NCI-H2171 treated with DMSO at 0.1 percent for 48 hours (cell line): ENCODE measurements at places on chromosomes 16 and 17.

GRCh38 chr17:57178839-57179238, 77.5 kb upstream of the MSI2 start:
- DNase-seq: no peak

- no peak for DNase-seq
Observed at GRCh38 chr17:37717627-37718323, 27.1 kb downstream of the HNF1B start.

- DNase-seq: no peak
Observed at GRCh38 chr17:55236316-55236715, 28.4 kb upstream of the HLF start.

DNA sequence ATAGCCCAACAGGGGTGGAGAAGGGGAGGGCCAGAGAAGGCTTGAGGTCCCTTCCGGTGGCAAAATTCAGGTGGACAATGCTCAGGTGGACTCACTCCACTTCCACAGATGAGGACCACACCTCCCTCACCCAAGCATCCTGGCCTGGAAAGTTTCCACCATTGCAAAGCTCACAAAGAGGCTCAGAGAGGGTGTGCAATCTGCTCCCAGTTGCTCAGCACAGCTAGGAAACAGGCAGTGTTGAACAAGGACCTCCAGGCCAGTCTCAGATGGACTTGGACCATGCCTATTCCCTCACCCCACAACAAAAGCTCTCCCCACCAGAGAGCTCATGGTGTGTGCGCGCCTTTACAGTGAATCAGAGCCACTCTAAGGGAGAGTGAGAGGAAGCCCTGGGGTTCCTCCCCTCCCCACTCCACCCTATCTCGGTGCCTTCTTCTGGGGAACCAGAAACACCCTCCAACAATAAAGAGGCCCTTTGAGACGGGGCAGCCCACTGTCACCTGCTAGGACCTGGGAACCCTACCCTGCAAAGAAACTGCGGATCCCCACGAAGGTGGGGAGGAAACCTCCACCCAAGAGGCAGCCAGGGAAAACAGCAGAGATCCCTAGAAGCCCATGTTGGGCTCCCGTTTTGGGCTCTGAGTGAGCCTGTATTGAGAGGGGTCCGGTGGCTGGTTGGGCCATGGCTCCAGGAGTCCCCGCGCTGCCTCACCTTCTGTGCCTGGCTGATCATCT, 1.6 kb downstream of the FAM83G start:
- no peak for DNase-seq

- DNase-seq: no peak
Observed at GRCh38 chr16:81347425-81347824, 32.7 kb downstream of the GAN start.

DNA sequence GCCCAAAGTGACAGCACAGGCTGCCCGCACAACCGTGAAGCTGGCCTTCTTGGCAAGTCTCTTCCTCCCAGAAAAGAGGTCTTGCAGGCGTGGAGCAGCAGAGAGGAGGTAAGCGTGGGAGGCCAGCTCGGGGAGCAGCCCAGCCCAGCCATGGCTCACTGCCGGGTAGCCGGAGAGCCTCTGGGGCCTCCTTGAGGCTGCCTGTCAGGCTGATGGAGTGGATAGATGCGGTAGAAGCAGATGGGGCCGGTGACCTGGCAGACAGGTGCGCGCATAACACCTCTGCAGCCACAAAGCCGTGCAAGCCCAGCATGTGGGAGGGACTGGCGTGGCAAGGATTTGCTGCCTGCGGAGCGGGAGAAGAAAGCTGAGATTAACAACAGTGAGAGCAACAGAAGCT, 17.1 kb upstream of the DOK4 start:
- peak; percentile 91 for DNase-seq

DNA sequence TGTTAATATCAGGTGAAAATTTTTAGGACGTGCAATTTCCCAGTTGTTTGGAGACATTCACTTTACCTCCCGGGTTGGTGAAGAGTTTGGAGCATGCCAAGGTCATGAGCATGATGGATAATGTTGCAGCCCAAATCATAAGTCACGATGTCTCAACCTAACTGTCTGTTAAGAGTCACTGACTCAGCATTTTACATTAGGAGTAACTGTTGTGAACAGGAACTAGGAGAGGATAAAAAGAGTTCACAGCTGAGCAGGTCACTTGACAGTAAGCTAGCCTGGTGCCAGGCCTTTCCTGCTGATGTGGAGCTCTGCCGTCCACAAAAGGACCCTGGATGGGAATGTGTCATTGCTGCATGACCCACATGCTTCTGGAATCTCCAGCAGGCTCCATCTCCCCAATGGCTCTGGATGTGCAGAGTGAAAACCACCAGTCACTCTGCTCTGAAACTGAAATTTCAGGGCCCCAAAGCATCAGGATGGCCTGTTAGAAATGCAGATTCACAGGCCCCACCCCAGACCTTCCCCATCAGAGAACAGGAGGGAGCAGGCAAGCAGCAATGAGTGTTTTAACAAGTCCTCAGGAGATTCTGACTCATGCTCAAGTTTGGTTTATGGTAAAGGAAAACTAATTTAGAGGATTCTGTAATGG, 371.6 kb upstream of the MAF start:
- DNase-seq: no peak

GRCh38 chr17:30393491-30393890, 14.8 kb downstream of the CPD start:
- DNase-seq: peak; percentile 49

DNA sequence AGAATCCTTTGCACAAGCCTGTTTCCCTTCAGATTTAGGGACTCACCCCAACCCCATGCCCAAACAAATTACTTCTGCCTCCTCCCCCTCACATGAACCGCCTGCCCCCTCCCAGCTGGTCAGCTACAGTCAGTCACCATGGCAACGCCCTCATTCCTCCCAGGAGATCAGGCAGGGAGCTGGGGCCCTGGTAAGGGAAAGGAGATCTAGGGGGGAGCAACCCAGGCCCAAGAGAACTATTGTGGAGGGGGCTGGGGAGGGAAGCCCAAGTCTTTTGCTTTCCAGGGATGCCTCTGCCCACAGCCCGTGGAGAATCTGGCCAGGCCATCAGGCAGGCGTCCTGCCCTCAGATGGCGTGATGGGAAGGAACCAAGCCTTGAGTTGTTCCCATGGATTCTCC, 2.8 kb downstream of the FAM171A2 start:
- no peak for DNase-seq

GRCh38 chr17:34613064-34614019, 34.0 kb downstream of the TMEM132E start:
- peak; percentile 94 for DNase-seq

- DNase-seq: no peak
Observed at GRCh38 chr17:76673729-76674128, 30.2 kb upstream of the ST6GALNAC1 start.

DNA sequence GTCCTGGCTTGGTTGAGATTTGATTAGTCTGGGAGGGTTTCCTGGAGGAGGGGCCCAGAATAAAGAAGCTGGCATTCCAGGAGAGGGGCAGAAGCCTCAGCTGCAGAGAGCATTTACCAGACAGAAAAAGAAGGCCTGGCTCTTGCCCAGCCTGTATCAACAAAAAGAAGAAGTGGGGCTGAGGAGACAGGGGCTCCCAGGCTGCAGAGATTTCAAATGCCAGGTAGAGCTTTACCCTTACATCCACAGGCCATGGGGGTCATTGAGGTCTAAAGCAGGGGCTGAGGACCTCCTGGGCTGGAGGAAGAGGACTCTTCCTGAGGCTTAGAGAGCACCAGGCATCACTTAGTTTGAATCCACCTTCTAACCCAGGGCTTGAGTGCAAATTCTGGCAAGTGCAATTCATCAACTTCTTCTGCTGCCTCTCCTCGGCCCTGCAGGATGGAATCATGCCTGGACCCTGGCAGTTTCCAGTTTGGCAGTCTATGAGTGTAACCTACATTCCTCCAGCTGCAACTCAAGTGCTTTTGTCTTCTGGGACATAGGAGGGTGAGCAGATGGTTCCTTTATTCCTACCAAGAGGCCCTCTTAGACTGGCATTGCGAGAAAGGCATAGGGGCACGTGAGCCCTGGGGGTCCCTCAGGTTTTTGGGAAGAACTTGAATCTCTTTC, 15.3 kb downstream of the CA7 start:
- peak; percentile 43 for DNase-seq

GRCh38 chr17:69122065-69122464, 19.6 kb downstream of the ABCA6 start:
- no peak for DNase-seq

GRCh38 chr17:1914661-1915083, 84.9 kb downstream of the RPA1 start:
- peak; percentile 26 for DNase-seq
